ENCODE measurements at places on chromosomes 16 and 17. TPM values are rescaled to one million over a fixed set of nuclear protein-coding genes. Genes with fewer than 3 reads are reported as not detected.

GRCh38 chr17:32584792-32585191 is 98.0 kb downstream of the CDK5R1 start:
- no peak for DNase-seq

DNA sequence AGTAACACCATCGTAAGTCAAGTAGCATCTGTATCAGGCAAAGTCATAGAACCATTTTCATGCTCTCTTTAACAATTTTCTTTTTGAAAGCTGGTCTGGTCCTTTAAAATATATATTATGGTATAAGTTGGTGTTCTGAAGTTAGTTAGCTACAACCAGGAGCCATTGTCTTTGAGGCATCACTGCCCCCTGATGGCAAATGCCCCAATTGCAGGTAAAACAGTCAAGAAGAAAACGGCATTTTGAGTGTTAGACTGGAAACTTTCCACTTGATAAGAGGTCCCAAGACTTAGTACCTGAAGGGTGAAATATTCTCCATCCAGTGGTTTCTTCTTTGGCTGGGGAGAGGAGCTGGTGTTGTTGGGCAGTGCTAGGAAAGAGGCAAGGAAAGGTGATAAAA is 14.1 kb downstream of the TP53 start:
- peak; percentile 73 for DNase-seq

DNA sequence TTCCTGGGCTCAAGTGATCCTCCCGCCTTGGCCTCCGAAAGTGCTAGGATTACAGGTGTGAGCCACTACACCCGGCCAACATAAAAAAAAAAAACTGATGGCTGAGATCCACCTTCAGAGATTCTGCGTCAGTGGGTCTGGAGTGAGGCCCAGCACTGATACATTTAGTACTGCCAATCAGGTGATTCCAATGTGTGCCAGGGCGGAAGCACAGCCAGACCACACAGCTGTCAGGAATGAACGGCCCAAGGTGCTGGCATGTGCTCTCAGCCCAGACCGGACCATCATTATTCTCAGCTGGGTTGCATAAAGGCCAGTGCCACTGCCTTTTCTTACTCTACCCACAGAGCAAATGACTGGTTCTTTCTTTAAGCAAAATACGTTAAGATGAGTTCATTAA is 1.2 kb upstream of the BCO1 start:
- no peak for DNase-seq

DNA sequence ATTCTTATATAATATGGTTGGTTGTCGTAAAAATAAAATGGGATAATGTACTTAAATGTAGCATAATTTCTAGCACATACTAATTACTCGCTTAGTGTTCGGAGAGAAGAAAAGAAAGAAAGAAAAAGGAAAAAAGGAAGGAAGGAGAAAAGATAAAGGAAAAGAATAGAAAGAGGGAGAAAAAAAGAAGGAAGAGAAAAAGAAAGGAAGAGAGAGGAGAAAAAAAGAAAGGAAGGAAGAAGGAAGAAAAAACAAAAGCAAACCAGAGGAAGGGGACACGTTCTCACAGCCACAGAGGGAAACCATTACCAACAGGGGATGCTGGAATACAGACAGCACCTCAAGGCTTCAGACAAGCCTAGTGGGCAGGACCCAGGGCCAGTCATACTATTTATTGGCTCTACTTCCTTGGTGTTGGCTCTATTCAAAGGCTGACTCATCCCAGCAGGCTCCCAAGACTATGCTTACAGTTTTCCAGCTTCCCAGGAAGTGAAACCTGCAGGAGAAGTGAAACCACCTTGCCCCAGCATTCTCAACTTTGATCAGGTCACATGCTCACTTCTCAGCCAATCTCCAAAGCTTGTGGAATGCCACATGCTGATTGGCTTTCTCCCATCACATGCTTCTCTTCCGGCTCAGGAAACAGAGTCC is 273.5 kb upstream of the IRX5 start:
- no peak for DNase-seq

GRCh38 chr16:52597073-52597771 is 50.3 kb upstream of the TOX3 start:
- no peak for DNase-seq

DNA sequence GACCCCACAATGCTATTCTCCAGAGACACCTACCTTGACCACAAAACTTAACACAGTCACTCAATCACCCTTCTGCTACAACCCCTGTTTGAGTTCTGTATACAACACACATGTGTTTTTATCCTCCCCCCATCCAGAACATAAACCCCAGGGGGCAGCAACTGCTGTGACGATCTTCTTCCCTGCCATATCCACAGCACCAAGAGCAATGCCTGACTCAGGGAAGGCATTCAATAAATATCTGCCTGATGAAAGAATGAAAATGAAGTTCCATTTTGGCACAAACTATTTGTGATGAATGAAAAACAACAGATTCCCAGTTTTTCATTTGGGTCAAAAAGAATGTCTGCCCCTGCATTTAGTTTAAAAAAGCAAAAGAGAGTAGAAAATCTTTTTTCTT is 27.0 kb downstream of the ASIC2 start:
- no peak for DNase-seq

Gene FOXJ1
- total RNA-seq: 2.0 TPM

DNA sequence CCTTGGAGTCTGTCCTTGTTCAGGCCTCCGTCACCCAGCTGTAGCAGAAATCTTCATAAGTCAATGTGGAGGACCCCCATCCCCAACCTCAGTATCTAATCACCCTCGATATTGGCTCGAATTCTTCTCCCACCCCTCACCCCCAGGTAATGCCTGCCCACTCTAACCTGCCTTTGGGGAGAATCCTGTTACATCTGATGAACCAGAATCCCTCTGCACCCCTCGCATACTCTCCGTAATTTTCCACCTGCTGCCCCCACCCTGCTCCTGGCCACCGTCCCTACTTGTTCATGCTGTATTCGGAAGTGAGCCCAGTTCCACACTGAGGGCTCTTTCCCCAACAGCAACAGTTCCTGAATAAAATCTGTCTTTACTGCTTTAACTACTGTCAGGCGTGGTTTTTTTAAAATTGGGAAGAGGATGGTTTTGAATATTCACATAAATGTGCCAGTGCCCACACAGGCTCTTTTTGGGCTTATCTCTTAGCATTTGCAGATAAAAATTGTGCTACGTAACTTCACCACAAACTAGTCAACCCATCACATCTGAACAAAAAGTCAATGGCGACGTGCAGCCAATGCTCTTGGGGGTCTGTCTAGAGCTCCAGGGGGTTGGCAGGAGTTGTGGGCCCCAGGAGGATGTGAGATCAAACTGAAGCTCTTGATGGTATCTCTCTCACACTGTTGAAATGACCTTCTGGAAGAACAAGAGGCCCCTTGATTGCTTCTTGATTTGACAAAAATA is 73.7 kb downstream of the NETO2 start:
- no peak for DNase-seq

DNA sequence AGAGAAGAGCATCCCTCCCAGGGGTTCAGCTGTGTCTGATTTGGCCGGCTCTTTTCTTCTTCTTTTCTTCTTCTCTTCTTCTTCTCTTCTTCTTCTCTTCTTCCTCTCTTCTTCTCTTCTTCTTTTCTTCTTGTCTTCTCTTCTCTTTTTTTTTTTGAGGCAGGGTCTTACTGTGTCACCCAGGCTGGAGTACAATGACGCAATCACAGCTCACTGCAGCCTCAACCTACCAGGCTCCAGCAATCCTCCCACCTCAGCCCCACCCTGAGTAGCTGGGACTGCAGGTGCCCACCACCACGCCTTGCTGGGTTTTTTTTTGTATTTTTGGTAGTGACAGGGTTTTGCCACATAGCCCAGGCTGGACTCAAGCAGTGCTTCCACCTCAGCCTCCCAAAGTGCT is 266.0 kb downstream of the SNX29 start:
- DNase-seq: no peak

- no peak for DNase-seq
Measured at GRCh38 chr17:7083592-7083991, 3.5 kb upstream of the CLEC10A start.

Gene GPR142
- total RNA-seq: not detected

Gene APRT
- total RNA-seq: 633 TPM

DNA sequence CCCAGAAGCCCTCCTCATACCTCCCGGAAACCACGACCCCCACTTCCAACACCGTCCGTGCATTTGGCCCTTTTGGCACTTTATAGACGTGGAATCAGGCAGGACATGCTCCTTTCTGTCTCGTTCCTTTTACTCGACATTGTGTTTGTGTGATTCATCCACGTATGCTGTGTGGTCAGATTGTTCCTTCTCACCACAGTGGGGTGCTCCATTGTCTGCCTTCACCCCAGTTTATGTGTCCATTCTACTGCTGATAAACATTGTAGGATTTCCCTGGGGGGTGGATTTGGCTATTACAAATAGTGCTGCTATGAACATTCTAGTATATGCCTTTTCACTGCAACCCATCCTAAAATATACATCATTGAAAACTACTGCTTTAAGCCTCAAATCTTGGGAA is 28.9 kb upstream of the RPH3AL start:
- DNase-seq: peak; percentile 13

DNA sequence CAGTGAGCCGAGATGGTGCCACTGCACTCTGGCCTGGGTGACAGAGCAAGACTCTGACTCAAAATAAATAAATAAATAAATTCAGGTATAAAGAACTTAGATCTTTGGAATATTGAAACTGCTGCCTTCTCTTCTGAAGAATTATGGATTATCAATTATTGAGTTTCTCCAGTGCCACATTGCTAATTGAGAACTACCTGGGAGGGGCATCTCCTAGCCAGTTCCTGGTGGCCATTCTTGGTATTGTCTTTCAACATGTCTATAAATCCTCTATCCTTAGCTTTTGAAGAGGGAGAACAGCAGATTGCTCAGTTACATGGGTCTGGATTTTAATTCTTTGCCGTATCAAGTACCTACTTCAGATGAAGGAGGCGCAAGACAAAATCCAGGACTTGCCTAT is 29.2 kb downstream of the CALCOCO2 start:
- peak; percentile 37 for DNase-seq

Gene OR3A2
- not detected for total RNA-seq

DNA sequence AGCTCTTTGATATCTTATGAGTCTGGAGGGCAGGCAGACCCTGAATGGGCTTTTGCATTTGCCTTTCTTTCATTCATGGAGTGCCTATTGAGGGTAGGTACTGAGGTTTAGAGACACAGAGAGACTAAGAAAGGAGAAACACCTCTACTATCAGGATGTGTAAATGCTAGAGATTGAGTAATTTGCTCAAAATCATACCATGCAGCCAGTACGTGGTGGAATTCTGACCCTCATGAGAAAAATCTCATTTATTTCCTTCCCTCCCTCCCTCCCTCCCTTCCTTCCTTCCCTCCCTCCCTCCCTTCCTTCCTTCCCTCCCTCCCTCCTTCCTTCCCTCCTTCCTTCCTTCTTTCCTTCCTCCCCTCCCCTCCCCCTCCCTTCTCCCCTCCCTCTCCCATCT is 18.4 kb upstream of the NFATC3 start:
- DNase-seq: no peak

Gene RAB40C
- total RNA-seq: 26.4 TPM

DNA sequence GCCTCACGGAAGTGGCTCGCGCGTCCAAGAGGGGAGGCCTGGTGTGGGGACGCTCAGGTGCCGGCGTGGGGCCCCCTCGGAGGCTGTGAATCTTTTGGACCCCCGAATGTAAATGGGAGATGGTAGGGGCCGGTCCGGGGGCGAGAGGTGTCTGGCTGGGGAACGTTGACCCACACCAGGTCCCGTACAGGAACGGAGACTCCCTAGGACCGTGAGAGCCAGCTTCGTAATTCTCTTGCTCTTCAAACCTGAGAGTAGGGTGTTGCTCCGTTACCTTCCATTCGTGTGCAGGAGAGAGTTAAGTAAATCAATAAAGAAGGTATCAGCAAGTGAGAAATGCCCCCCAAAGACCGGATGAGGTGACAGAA is 481 bp downstream of the LYRM1 start:
- DNase-seq: no peak

- DNase-seq: no peak
Measured at GRCh38 chr16:69855592-69855991, 93.5 kb downstream of the WWP2 start.

Gene ITGAL
- total RNA-seq: 0.03 TPM

DNA sequence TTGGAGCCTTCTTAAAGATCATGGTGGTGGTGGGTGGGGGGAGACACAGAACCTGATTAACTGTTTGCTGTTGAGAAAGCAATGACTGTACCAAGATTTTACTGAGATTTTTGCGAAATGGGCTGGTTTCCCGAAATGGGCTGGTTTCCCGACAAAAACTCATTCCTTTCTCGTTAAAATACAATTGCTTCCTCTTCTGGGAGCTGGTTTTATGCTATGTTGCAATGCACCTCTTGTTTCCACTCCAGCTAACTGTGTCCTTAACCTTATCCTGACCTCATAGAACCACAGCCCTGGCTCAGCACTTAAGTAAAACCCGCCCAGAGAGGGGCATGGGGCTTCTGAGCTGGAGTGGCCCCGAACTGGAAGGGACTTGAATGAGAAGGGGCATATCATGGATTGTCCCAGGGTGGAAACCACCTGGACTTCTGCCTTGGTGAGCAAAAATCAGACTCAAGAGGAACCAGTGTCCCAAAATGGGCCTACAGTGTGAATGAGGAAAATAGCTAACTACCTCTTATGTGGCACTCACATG is 20.9 kb downstream of the FAM20A start:
- DNase-seq: no peak

DNA sequence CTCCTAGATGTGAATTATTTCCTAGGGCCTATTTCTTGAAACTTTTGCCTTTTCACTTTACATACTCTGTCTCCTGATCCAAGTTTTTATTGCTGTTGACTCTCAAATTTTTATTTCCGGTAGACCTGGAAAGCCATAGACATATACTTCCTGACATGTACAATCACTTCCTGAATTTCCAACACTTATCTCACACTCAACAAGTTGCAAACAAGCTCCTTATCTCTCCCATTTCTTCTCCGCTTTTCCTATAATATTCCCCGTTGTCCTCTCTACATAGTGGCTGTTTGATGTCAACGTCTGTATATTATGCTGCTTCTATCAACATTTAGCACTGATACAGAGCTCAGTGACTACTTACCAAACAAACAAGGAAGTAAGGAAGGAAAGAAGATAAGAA is 59.3 kb downstream of the IKZF3 start:
- no peak for DNase-seq

Gene USH1G
- 1.3 TPM for total RNA-seq

DNA sequence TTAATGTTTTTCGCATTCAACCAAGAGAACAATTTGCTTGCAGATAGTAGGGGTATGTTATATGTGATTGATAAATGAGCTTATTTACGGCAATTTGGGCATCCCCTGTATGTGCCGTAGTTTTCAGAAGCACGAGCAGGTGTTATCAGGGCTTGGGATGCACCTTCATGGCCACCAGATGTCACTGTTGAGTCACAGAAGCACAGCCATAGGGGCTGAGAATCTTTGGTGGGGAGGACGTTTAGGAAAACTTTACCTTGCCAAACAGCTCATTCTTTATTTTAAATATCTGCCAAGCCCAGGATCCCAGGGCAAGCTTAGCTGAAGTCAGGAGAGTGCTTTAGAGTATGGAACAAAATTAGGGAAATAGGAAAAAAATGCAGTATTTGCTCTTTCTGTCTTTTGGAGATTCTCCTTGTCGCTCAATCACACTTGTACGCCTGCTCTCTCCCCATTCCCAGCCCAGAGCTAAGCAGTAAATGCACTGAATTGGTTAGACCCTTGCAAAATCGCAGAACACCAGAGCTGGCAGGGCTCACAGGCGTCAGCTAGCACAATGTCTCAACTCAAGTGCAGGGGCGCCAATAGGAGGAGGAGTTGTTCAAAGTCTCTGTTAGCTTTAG is 93.6 kb upstream of the MPHOSPH6 start:
- peak; percentile 51 for DNase-seq
